ENCODE measurements at places on chromosomes 5 and 9.

DNA sequence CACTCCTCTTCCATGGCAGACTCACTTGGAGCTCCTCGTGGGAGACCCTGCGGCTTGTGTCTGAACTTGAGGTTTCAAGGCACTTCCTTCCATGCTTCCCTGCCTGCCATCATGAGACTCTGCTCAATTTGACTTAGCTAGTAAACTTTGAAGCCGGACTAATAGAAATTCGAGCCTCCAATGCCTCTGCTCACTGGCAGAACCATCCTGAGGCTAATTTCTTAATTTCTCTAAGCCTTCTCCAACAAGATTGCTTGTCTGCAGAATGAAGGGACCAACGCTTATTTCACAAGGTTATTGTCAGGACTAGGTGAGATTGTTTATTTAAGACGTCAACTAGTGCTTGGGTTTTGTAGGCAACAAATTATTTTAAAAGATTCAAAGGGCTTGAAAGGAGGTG lies 3.2 kb downstream of the POU4F3 start:
- DNase-seq = no peak

GRCh38 chr5:107658528-107658927 lies 12.2 kb downstream of the EFNA5 start:
- no peak for DNase-seq

- DNase-seq = no peak
Observed at GRCh38 chr9:98135558-98135934, 16.5 kb upstream of the TRIM14 start.

GRCh38 chr9:124261736-124262648 lies 4.2 kb downstream of the NEK6 start:
- peak; percentile 64 for DNase-seq

DNA sequence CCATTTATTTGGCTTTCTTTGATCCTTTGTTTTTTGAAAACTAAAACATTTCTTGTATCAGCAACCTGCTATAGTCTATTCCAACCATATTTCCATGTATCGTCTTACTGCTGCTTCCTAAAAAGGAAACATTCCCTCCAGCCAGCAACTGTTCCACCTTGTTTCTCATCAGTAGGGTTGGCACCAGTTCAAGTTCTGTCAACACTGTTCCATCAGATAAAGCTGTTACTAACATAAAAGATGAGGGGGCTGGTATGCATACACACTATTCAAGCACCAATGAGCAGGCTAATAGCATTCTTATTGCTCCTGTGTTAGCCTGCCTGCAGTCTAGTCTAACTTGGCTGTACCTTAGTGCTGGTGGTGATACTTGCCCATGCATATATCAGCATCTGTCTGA lies 178.3 kb downstream of the CWC27 start:
- DNase-seq = peak; percentile 22

DNA sequence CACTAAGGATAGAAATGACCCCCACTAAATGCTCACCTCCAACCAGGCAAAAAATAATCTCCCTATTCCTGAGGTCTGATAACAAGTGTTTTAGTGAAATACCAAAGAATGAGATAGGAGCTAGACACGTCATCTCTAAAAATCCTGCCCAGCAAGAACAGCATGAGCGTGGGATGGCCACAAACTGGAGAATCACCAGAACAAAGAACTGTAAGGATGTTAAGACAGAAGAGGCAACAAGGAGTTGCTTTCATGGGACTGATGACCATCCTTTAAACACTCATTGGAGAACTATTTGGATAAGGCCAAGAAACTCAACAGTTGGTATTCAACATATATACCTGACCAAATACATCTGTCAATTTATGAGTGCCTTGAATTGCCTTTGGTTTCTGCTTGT lies 113.7 kb downstream of the RASEF start:
- peak; percentile 19 for DNase-seq

- DNase-seq = peak; percentile 4
Observed at GRCh38 chr9:86242071-86242470, 17.4 kb downstream of the C9orf153 start.

DNA sequence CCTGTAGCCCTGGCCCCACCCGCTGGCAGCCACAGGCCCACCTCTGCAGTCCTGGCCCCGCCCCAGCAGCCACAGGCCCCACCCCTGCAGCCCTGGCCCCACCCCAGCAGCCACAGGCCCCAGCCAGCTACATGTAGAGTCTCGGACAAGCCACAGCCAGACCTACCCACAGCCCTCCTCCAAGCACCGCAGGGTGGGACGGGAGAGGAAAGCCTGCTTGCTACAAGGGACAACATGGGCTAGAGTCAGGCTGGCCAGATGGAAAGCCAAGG lies 49.5 kb upstream of the SARDH start:
- DNase-seq = peak; percentile 25

DNA sequence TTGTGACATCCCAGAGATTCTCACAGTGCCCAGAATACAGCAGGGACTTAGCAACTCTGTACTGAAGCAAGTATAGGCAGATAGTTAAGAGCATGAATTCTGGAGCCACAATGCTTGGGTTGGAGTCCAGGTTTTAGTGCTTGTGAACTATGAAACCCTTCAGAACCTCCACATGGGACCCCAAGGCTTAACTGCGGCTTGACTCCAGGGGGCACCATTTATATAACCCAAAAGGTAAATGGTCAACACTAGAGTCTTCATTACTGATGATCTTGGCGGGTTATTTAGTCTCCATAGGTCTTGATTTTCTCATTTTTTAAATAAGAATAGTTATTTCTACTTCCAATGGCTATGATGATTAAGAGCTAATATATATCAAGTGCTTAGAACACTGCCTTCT lies 390.3 kb downstream of the TAF11L14 start:
- DNase-seq = no peak

- DNase-seq = peak; percentile 57
Observed at GRCh38 chr9:6667633-6668280, 22.2 kb upstream of the GLDC start.

DNA sequence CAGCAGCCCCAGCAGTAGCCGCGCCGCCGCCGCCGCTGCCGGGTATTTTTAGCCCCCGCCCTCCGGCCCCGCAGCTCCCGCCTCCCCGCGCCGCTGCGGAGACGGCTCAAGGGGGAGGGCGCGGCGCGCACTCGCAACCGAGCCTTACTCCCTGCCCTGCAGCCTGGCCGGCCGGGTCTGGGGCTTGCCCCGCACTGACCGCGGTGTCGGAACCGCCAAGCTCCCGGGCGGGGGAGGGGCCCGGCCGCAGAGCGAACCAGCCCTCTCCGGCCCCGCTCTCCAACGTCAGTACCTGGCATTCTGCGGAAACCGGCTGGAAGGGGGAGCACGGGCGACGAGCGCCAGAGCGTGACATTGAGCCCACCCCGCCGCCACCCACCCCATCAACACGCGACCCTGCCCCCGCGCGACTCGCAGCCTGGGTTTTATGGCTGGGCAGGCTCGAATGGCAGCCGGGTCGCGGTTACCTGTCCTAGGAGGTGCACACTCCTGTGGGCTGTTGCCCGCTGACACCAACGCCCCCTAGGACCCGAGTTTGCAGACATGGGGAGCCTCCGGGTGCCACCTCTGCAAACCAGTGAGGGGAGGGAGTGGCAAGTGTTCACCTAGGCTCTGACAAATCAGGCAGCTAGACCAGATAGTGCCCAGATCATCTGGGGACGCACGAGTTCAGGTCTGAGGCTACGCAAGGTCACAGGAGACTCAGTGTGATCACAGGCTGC lies at the start of gene ACSL6:
ACSL6 (minus strand) TSS at position 37 of the 722 bp plus-strand sequence. CDS start 105 bp downstream, outside the sequence.
- DNase-seq = no peak

GRCh38 chr9:123584202-123585176 lies 228.5 kb downstream of the CRB2 start:
- DNase-seq = no peak

DNA sequence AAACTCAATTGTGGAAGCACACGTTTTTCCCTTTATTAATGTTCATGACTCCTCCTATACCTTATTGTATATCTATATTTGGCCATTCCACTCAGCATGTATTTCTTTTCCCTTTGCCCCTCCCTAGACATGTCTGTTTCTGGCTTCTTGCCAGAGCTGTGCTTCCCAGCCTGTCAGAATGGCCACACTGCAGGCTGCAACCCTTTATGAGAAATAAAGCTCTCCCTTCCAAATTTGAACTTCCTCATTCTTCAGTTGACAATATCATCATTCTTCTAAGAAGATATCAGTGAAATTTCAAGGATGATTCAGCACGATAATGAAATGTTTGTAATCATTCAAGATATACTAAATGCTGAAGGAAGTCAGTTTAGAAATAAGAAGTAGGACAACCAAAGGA lies 107.6 kb upstream of the PRSS3 start:
- peak; percentile 6 for DNase-seq

DNA sequence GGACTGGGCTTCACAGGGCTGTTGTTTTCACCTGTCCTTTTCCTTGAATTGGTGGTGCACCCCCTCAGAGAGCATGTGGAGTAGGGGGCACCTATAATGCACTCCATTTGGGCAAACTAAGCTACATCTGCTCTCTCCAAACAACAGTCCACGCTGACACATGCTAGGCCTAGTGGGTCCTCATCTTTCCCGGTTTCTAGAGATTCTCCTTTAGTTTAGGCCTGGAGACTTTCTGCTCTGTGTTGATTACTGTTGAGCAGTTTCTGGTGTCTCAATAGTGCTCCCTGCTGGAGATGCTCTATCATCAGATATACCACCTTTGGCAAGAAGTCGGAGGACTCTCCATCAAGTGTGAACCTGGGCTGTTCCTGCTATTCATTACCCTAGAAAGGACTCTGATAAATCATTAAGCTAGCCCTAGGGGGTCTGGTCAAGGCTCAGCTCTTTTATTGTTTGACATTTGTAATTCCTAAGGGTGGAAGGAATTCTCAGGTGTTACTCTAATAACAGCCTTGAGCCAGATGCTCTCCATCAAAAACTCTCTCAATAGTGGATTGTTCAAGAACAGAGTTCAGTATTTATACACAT lies 64.0 kb upstream of the FYB1 start:
- peak; percentile 84 for DNase-seq

GRCh38 chr5:145324767-145325479 lies 510.2 kb downstream of the PRELID2 start:
- DNase-seq = peak; percentile 39

DNA sequence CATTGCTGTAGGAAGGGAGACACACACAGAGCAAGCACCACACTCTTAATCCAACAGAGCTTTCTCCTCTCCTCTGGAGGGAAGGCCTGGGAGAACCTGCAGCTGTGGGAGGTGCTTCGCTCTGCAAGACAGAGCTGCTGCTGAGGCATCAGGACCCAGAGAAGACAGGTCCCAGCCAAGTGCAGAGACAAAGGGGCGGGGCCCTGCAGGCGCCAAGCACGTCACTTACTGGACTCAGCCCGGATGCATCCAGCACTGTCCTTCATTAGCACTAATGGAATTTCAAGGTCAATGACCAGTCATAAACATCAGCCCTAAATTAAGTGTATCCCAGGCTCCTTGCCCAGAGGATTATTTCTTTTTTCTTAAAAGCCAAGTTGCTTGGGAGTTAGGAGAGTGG lies 337.1 kb upstream of the PANK3 start:
- DNase-seq = peak; percentile 16

DNA sequence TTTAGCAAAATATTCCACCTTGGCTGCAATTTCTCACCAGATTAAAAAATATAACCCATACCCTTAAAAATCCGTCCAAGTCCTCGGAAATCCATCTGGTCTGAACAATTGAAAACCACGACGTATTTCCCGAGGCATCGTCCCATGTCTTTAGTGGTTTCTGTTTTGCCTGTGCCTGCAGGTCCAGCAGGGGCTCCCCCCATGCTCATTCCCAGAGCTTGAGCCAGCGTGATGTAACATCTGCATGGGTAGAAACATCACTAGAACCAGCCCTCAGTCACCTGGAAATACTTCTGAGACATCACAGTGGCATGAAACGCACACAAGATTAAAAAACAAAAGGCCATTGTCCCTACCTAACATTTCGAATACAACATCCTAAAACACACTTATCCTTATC lies 114.0 kb downstream of the DNAH5 start:
- no peak for DNase-seq

- peak; percentile 72 for DNase-seq
Observed at GRCh38 chr9:21450733-21451394, 10.6 kb downstream of the IFNA1 start.

GRCh38 chr5:61811052-61811451 lies 479.0 kb downstream of the ZSWIM6 start:
- DNase-seq = no peak

DNA sequence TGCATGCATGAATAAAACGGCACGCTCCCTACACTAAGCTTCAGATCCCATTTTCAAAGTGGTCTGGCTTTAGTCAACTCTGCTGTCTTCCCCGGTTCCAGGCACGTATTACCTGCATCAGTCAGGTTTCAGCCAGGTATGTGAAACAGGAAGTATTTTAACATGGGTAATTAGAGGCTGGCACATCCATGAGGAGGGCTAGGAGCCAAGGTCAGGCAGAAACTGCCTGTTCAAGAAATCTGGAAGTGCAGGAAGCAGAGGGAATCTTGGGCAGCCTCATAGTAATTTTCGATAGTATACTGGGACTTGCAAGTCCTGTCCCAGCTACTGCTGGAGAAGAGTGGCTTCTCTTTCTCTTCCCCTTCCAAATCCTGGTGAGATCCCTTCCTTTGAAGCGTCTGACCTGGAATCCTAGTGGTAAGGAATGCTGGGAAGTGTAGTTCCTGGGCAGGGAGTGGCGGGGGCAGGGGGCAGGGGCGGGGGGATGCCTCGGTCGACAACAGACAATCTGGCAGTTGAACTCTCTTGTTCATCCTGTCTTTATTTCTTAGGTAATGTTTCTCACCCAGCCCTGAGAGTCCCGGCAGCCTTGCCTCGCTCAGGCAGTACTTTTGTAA lies 403.1 kb downstream of the TLE4 start:
- DNase-seq = no peak

- DNase-seq = peak; percentile 88
Observed at GRCh38 chr5:40991168-40991980, 79.8 kb downstream of the MROH2B start.

GRCh38 chr9:137785704-137786161 lies 91.8 kb upstream of the CACNA1B start:
- no peak for DNase-seq

- DNase-seq = no peak
Observed at GRCh38 chr5:100519075-100519474, 16.1 kb upstream of the FAM174A start.

- no peak for DNase-seq
Observed at GRCh38 chr5:2126512-2126911, 243.8 kb upstream of the IRX4 start.

- DNase-seq = peak; percentile 59
Observed at GRCh38 chr9:16100537-16101091, 547.8 kb downstream of the CCDC171 start.

DNA sequence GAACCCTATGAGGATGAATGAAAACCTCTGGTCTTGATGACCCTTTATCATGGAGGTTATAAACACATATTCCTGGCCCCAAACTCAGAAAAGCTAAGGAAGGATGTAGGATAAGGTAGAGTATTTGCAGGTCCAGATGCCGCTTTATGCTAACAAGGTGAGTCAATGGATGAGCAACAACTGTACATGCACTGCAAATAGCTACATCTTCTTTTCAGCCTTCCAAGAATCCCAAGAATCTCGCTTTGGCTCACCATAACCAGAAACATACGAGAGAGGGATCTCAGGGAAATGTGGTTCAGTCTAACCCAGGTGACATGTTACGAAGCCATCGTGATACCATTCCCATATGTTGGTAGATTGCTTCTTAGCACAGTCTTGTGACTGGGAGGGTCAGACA lies 152.3 kb upstream of the ANKH start:
- DNase-seq = no peak

- DNase-seq = no peak
Observed at GRCh38 chr5:83162601-83163000, 85.3 kb downstream of the XRCC4 start.

Measured in fibroblast of the aortic adventitia (primary cell).